ENCODE measurements at places on chromosomes 3 and 15. TPM values are rescaled to one million over a fixed set of nuclear protein-coding genes. Genes with fewer than 3 reads are reported as not detected.

The EXD1 gene
- not detected for polyA plus RNA-seq

DNA sequence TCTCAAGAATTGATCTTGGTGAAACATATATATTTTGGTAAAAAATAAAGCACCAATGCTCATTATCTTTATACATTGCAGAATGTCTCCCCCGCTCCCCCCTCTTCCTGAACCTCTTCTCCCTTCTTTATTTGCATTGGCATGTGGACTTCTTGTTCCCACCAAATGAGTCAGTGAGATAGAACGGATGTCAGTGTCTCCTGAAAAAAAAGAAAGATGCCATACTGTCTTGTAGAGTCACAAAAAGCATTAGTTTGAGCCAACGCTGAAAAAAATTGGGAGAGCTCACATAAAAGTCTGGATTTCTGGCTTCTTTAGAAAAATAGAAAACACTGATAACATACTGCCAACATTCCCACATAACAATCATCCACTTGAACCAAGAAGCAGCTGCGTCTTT lies 32.0 kb upstream of the STXBP5L start:
- no peak for DNase-seq

DNA sequence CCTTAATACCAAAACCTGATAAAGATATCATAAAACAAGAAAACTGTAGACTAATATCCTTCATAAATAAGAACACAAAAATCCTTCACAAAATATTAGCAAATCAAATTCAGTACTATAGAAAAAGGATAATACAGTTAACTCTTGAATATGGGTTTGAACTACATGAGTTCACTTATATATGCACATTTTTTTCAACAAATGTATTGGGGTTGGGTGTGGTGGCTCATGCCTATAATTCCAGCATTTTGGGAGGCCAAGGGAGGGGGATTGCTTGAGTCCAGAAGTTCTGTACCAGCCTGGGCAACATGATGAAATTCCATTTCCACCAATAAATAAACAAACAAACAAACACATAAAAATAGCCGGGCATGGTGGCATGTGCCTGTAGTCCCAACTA lies 39.2 kb downstream of the GOLGB1 start:
- no peak for DNase-seq

The SCN11A gene
- 0.32 TPM for polyA plus RNA-seq
